ENCODE measurements at places on chromosomes 5 and 9. TPM values are rescaled to one million over a fixed set of nuclear protein-coding genes. Genes with fewer than 3 reads are reported as not detected.

- no peak overlapping the region for H3K27ac ChIP-seq
- no peaks in the 10 kb centered on the region for H3K4me1 ChIP-seq
- H3K36me3 ChIP-seq = no peaks in the 10 kb centered on the region
- H3K27me3 ChIP-seq = peaks cover 3% of the 10 kb centered on the region
These were observed 40.0 kb upstream of the GRAMD2B start for GRCh38 chr5:126383246-126383645.

DNA sequence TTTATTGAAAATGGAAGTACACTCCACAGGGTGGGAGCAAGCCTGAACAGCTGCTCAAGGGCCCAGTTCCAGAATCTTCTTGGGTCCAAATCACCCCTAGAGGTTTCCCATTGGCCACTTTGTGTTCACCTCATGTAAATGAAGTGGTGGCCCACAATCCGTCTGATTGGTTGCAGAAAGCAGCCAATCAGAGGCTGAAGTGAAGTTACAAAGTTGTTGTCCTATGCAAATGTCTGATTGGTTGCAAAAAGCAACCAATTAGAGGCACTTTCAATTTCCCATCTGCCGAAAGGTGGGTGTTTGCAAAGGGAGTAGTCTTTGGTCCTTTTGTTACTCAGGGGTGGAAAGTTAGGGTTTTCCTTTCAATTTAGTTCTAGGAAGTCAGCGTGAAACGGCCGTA is 8.8 kb downstream of the TMEM171 start:
- DNase-seq = no peak
- no peaks in the 10 kb centered on the region for H3K36me3 ChIP-seq
- no peak overlapping the region for H3K27ac ChIP-seq
- H3K27me3 ChIP-seq = peaks cover 28% of the 10 kb centered on the region
- H3K4me1 ChIP-seq = no peaks in the 10 kb centered on the region

DNA sequence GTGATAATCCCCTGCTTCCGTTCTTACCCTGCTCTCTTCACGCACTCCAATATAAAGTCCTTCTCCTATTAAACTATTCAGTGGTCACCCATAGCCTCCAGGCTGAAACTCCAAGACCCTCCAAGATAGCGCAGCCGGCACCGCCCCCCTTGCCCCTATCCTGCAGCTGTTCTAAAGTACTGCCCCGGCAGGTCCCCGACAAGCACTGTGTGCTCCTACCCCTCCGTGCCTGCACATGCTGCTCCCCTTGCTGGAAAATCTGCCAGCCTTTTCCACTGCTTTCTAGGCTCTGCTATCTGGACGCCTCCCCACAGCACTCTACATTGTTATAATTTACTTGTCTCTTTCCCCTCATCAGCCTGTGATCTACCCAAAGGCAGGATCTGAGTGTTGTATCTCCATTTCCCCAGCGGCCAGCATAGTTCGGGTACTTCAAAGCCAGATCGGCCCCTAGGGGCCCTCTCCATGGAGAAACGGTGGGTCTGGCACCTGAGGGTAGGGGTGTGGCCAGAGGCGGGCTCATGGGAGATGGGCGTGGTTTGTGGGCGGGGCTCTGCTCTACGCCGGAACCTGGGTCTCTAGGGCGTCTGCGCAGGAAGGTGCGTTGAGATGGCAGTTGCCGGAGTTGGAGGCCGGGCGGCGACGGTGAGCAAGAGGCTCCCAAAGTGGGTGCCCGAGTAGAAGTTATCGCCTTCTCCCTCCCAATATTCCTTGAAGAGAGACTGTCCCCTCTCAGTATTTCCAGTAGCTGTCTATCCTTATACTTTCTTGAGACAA is 83.5 kb upstream of the RUSC2 start:
- H3K27ac ChIP-seq = no peak overlapping the region
- no peaks in the 10 kb centered on the region for H3K4me1 ChIP-seq
- peaks cover 8% of the 10 kb centered on the region for H3K27me3 ChIP-seq
- H3K4me3 ChIP-seq = no peak overlapping the region

The EGR1 gene
- total RNA-seq = 42.8 TPM

The SLF1 gene
- total RNA-seq = 15.4 TPM
